AG04449 (cell line): ENCODE measurements at places on chromosomes 11 and 22.

DNA sequence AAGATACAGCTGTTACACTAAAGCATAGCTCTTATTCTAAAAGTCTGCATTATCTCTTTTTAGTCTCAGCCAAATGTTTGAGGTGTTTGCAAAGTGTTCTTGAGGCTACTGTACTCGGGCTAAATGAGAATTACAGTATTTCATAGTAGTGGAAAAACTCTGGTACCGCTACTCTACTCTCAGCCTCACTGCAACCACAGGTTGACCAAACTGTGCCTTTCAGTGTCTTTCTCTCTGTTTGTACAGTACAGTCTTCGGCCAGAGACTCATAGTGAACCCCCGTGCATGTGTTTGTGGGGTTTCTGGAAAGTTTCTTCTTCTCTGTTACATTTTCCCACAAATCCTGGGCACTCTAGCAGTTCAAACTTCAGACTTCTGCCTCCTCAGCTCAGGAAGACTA, 7.4 kb upstream of the LUZP2 start:
- no peak for DNase-seq

GRCh38 chr11:106217456-106217855, 140.0 kb downstream of the AASDHPPT start:
- no peak for DNase-seq

DNA sequence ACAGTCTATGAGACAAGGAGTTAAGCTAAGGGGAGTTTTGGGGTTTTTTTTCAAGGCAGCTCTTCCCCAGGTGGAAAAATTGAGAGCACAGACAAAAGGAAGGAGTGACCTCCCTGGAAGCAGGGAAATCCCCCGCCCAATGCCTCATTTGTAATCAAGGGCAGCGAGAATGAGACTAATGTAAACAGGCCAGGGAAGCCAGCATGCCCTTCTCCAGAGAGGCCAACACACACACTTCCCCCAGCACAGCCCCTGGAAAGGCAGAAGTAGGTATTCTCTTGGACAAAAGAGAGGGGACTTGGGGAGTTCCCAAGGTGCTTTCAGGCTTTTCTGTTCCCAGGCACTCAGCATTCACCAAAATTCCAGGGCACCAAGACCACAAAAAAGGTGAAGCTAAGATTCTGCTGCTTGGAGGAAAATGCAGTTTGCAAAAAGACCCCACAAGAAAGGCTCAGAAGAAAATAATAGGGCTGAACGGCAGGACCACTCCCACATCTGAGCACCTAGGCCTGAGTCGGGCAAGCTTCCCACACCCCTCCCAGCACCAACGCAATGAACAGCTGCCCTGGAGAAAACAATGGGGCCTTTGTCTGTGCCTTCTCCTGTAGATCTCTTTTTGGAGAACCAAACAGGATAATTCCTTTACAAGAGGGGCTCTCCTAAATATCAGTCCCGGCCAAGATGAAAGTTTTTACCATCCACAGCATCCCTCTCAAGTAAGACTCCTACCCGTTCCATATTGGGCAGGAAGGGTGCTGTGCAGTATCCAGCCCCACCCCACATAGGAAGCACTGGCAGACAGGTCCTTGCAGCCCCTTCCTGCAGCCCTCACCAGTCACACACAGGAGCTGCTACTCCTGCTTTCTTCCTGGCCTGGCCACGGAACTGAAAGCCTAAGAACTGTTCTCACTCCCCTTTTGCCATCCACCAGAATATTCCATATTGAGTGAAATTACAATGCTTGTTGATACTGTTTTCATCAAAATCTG, 70.7 kb upstream of the AKIP1 start:
- no peak for DNase-seq

- no peak for DNase-seq
These were observed 1.8 kb upstream of the AP2A2 start for GRCh38 chr11:923691-924405.

GRCh38 chr22:31802575-31802974, 48.8 kb downstream of the DEPDC5 start:
- no peak for DNase-seq

DNA sequence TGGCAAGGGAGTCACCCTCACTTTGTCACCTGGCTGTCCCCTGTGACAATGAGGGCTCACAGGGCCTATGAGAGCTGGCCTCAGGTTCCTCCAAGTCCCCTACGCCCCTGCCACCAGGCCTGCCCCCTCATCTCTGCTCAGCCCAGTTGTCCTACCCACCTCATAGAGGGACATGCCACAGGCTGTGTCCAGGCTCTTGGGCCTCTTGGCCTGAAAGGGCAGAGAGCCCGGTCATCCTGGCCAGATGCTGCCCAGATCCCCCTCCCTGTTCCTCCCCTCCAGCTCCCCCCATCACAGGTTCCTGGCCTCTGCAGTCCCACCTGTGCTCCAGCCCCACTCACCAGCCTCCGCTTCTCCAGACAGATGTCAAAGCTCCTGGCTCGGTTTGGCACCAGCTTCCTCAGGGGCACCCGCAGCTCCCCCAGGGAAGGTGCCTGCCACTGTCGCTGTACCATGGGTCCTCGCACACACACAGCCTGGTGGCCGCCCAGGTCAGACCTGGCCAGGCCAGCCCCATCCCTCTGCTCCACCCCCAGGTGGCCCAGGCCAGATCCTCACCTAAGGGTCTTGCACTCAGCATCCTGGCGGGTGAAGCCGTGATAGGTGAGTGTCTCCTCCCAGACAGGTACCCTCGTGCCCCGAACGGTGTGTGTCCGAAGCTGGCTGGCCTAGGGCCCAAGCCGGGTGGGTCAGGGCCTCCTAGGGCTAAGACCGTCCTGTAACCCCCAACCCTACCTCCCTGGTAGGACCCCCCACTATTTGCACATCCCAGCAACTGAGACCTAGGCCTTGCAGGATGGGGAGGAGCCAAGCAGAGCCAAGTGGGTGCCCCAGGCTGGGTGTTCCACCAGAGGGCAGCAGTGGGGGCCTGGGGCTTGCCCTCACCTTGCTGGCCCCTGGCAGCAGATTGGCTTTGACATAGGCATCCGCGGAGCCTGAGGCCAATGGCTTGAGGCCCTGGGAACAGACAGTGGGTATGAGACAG, 8.3 kb downstream of the NDUFV1 start:
- DNase-seq = no peak

GRCh38 chr22:23279781-23280180, 99.5 kb downstream of the BCR start:
- no peak for DNase-seq

DNA sequence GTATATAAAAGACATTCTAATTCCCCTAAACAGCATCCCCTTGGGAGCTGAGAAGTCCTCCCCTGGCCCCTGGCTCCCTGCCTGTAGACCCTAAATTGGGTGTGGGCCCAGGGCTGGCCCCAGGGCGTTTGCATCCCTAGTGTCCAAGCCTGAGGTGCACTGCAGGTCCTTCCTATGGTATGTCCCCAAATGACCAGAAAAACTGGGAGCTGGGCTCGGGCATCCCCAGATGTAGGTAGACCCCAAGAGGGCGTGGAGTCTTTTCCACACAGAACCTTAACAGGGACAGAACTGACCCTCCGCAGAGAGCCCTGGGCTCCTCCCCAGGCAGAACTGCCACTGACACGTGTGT, 782 bp upstream of the OSBPL5 start:
- no peak for DNase-seq

DNA sequence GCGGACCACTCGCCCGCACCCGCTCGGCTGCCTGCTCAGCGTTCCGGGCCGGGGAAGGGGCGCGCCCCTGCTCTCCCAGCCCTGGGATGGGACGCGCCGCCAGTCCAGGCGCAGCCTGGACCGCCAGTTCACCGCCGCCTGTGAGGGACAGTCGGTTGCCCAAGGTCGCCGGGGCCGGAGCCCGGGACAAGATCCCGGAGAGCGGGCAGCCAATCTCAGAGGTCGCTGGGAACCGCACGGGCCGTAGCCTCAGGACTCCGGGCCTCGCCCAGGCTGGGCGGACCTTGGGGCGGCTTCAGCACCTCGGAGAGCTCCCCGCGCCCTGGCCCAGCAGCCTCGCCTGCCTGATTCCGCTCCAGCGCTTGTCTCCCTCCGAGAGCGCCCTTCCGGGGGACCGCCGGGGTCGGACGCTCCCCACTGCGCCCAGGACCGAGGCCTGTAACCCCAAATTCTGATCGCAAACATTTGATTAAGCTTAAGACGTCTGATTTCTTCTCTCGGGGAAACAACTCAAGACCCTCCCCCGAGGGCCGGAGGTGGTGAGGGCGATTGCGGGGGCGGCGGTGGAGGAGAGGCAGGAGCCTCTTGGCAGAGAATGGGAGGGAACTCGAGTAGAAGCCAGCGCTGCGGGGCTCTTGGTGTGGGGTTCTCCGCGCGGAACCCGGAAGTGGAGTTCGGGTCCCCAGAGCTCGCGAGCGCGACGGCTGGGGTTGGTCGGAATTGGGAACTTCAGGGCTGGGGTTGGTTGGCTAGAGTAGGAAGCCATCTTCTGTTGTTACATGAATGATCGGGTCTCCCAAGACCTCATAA, 1.1 kb upstream of the CHRM4 start:
- DNase-seq = no peak

DNA sequence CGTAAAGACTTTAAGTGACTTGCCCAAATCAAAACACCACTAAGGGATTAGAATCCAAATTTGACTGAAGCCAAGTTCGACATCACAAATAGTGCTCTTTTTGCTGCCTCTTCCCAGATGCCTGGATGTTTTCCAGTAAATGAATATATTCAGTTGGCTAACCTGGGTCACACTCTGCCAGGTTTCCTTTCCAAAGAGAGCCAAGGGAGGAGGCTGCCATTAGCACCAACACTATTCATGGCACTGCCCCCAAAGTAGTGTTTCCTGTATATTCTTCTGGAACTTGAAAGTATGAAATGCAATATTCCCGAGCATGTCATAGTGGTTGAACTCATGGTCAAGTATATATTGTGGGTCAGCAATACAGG, 219.3 kb upstream of the UBASH3B start:
- DNase-seq = no peak

- no peak for DNase-seq
These were observed 343.2 kb downstream of the NTM start for GRCh38 chr11:131713529-131714134.

DNA sequence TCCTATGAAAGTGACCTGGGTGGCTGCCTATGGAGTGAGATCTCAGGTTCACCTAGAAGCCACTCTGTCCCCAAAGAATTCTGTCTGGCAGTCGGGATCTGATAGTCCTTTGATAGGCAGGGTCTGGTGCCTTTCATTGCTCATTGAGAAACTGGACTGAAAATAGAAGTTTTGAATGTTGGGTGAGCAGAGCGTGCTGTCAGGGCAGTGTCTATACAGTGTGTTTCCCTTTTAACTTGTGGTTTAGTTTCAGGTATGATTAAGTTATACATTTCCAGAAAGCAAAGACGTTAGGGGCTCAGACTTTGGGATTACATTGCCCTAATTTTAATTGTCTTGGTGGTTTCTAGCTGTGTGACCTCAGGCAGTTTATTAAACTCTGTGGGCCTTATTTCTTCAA, 111.3 kb upstream of the PAX6 start:
- no peak for DNase-seq

GRCh38 chr11:134662629-134663360, 250.8 kb upstream of the B3GAT1 start:
- DNase-seq = no peak

- no peak for DNase-seq
These were observed 512.2 kb upstream of the ARHGAP42 start for GRCh38 chr11:100174881-100175280.

- DNase-seq = no peak
These were observed 8.0 kb upstream of the B3GNT6 start for GRCh38 chr11:77026221-77026620.

GRCh38 chr11:70501933-70502540, 103.7 kb downstream of the CTTN start:
- no peak for DNase-seq

GRCh38 chr11:35529971-35530495, 4.6 kb upstream of the PAMR1 start:
- DNase-seq = peak; percentile 87

DNA sequence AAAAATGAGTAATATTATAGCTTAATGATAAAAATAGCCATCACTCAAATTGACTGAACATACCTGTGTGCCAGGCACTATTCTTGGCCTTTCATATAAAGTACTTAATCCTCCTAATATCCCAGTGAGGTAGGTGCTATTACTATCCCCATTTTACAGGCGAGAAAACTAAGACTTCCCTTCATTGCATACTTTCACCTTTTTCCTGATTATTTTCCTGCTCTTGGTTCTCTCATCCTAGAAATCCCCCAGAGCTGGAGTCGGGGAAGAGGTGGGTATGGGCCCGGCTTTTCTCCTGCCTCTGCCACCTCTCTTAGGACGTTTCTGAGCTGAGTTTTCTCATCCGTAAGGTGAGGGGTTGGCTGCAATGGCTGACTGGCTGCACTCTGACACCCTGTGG, 2.2 kb downstream of the NPTXR start:
- DNase-seq = no peak

- no peak for DNase-seq
These were observed 30.4 kb downstream of the NEAT1 start for GRCh38 chr11:65452806-65453490.

- DNase-seq = no peak
These were observed 14.6 kb upstream of the ADSL start for GRCh38 chr22:40331706-40332105.

DNA sequence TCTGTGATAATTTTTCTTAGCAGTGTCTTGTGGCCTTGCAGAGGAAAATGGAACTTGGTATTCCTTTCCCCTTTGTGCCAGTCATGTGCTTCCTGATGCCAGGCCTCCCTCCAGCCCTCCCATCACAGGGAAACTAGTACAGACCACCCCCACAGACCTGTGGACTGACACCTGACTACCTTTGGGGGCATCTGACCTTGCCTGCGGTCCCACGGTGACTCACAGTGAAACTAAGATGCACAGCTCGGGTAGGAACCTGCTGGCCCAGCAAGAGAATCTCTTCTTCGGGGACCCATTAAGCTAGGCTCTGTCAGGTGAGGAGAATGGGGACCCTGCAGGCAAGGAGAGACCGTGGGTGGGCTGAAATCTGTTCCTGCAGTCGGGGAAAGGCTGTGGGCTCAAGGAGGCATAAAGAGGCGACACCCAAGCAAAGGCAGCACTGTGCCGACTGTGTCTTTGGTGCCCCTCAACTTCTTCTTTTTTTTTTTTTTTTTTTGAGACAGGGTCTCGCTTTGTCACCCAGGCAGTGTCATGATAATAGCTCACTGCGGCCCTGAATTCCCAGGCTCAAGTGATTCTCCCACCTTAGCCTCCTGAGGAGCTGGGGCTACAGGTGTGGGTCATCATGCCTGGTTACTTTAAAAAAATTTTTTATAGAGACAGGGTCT, 20.8 kb upstream of the PEX26 start:
- DNase-seq = no peak

- DNase-seq = no peak
These were observed 14.6 kb downstream of the MRGPRD start for GRCh38 chr11:68965901-68966853.

GRCh38 chr11:6717426-6717825, 34.3 kb upstream of the MRPL17 start:
- no peak for DNase-seq
